ENCODE measurements at places on chromosomes 7 and 10.

DNA sequence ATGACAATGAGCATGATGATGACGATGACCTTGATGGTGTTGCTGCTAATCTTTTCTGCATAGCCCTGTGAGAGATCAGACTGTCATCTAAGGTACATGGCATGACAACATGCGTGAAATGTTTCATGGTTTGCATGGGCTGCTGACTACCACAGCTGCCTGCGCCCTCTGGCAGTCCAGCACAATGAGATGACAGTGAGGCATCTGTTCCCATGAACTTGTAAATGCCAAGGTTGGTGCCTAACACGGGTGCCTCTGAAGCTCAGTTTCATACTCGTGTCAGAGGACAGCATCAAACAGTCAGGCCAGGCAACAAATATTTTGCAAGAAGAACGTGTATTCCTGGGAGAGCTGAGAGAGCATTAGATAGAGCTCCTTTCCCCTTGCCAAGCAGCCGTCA lies 122.0 kb upstream of the PRKCQ start:
- DNase-seq, result no peak

DNA sequence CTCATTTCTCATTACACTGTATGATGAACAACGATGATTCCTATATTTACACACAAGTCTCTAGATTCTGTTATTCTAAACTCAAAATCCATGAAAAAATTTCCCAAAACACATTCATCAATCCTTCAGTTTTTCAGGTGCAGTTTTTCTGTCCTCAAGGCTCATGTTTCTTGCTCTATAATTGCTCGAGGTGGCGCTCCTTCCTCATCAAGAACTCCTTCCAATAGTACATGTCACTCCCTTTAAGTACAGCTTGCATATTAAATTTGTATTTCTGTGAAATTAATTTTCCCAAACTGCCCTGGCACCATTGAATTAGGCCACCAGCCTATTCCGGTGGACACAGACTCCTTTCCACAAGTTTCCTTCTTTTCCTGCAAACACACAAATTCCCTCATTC lies 188.7 kb upstream of the MINDY3 start:
- DNase-seq, result no peak

DNA sequence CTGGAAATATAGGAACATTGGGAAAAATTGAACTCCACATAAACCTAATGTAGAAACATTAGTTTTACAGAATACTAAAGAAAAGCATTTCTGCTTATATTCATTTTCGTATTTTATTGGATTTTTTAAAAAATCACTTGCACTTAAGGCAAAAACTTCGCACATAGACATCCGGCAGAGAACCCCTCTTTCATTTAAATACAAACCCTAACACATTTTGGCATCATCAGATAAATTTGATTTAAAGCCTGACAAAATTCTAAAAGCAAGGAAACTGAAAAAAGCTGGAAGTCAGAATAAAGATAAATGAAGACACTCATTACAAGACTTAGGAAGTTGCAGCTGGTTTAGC lies 396 bp upstream of the EXOC4 start:
- no peak for DNase-seq

DNA sequence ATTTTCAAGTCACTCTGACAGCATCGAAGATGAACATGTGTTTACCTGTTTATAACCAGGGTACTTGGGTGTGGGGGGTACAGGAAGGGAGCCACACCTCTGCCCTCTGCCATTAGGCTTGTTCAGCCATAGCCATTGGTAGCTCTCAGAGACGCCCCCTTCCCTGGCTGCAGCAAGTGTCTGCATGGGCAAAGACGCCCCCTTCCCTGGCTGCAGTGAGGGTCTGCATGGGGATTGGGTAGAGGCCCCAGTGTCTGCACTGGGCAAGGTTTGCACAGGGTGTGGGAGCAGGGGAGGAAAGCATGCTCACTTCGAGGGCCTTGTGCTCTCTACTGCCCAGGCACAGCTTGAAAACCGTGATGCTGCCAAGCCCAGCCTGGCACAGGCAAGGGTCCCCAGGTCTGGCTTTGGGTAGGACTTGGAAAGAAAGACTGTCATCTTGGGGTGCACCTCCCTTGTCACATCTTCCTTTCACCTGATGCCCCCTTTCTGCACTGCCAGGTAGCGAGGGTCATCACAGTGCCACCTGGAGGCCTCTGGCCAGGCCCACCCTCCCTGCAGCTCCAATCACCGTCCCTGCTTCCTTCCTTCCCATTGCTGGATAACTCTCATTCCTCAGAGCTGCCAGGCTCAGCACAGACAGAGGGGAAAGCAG lies 3.7 kb downstream of the TMEM225B start:
- no peak for DNase-seq

- no peak for DNase-seq
These were observed 43.4 kb upstream of the COL13A1 start for GRCh38 chr10:69758310-69758728.

DNA sequence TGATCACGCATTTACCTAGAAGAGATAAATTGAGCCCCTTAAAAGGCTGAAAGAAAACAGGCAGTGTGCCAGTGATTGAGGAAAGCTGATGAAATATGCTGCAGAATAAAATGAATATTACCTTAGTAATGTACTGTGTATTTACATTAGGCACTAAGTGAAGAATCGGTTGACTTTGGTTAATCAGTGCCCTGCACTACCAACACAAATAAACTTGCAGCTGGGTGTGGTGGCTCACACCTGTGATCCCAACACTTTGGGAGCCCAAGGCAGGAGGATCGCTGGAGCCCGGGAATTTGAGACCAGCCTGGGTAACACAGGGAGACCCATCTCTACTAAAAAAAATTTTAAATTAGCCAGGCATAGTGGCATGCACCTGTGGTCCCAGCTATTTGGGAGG lies 148.3 kb upstream of the TCF7L2 start:
- DNase-seq, result no peak

DNA sequence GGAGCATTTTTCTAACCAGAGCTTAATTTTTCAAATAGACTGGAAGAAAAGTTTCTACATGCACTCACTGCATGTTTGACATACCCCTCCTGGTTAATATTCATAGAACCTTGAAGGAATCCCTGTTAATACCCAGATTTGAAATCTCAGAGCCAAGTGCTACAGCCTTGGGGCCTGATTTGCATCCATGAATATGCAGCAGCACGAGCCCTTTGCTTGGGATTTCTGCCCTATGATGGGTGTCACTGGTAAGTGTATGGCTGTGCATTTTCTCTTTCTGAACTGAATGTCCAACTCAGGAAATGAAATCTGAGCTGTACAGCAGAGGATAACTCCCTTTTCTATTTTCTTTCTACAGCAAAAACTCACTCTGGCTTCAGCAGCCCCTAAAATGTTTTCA lies 1157.5 kb downstream of the XPNPEP1 start:
- DNase-seq, result no peak

DNA sequence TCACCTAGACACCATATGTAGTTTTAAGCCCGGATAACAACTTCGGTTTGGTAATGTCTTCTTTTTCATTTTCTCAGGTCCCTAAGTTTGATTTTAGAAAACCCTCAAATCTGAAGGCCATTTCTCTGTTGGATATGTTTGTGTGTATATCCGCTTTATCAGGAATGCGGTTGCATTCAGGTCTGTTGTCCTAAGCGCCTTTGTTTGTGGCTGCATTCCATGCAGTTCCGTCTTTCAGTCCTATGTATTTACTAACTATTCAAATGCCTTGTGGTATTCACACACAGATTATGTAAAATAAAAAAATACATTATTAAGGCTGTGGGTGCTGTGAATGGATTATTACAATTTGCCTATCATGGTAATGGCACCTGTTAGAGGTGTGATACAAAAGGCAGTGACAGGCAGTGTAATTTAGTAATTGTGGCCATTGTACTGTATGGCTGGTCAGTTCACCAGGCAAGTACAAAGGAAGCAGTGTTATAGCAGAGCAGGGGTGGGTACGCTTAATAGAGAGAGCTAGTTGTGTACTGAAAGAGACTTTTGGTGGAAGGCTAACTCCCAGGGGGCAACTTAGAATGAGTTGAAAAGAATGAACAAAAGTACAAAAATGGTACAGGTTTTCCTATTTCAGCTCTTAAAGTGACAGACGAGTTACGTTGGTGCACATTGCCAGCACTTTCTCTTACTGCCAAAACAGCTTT lies 136.4 kb downstream of the VTI1A start:
- DNase-seq, result no peak

DNA sequence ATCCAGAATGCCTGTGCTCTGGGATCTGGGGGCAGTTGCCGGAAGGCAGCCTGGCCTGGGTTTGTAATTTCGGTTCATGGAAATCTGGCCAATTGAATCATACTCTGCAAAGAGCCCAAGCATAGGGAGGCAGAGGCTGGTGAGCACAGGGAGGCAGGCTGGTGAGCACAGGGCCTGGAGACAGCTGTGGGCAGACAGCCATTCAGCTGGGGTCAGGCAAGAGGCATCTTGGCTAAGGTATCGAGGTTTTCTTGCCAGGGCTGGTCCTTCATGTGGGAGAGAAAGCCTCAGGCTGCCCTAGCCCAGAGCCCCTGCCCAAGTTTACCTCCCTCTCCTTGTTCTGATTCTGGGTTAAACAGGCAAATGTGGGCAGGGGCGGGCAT lies 63.7 kb upstream of the BAIAP2L1 start:
- DNase-seq, result no peak

DNA sequence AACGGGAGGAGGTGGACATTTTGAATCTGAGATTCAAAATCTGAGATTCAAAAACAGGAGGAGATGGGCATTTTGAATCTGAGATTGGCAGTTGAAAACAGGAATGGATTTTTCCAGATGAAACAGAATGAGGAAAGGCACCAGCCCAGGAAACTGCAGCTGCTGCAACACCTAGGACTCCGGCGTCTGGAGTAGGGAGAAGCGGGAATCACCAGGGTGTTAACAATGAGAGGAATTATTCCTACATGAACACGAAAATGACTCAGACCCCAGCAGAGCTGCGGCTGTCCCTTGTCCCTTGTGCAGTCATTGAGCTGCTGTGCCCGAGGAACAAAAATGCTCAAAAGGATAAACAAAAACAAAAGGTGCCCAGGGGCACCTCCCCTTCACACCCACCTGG lies 59.9 kb upstream of the KAT6B start:
- no peak for DNase-seq

DNA sequence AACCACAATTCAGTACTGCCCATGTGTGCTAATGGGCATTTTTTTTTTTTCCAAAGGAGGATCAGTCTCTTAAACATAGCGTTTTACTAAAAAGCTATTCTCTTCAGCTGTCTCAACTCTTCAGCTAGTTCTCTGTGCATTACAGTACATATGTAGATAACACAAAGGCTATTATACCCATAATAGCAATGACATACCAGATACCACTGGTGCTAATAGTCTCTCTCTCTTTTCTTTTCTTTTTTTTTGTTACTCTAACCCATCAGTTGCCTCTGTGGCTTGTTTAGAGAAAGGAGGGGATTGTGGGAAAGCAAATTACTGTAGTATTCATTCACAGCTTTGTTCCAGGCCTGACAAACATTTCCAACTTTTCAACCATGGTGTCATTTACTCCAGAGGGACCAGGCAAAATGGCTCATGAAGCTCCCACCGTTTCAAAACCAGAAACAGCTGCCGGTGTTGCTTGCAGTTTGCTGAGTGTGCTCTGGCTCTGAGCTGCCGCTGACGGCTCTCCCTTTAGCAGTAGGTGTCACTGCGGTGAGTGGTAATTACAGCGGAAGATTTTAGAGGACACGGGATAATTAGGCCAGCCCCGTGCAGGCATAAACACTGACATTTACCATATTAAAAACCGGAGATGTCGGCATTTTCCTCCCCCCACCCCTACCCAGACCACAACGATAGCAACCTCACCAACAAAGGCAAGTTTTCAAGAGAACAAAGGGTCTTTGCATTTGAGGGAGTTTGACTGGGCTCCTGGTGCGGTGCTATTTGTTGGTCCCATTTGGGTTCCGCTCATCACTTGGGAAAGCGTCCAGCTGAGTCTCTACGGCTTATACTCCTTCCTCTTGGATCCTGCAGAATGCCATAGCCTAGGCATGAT lies 1005.5 kb downstream of the KCNMA1 start:
- DNase-seq, result no peak

DNA sequence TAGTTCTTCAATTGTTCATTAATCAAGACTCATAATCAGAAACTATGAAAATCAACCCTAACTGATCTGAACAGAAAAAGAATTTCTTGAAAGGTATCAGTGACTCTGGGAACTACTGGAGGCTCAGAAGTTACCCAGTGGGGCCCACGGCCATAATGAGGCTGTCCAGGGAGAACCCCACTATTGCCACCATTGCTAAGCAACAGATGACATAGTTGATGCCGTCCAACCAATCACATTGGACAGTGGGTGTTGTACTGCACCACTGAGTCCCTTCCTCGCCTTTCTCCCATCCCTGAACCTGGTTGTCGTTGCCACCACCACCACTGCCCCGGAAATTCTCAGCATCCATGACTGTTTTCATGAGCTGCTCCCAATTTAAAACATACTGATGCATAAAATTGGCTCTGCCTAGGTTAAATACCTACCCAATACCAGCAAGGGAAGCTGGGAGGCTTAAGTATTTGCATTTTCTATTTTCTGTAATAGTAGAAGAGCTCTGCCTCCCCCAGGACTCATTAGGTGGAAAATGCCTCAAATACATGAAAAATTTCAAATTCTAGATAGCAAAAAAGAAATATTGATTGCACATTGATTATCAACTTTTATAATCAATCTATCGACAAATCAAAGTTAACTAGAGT lies 26.7 kb upstream of the USP6NL start:
- no peak for DNase-seq

- DNase-seq, result no peak
These were observed 99.8 kb upstream of the SEMA3A start for GRCh38 chr7:84294391-84294790.

GRCh38 chr10:6503171-6503570 lies 76.9 kb downstream of the PRKCQ start:
- no peak for DNase-seq

DNA sequence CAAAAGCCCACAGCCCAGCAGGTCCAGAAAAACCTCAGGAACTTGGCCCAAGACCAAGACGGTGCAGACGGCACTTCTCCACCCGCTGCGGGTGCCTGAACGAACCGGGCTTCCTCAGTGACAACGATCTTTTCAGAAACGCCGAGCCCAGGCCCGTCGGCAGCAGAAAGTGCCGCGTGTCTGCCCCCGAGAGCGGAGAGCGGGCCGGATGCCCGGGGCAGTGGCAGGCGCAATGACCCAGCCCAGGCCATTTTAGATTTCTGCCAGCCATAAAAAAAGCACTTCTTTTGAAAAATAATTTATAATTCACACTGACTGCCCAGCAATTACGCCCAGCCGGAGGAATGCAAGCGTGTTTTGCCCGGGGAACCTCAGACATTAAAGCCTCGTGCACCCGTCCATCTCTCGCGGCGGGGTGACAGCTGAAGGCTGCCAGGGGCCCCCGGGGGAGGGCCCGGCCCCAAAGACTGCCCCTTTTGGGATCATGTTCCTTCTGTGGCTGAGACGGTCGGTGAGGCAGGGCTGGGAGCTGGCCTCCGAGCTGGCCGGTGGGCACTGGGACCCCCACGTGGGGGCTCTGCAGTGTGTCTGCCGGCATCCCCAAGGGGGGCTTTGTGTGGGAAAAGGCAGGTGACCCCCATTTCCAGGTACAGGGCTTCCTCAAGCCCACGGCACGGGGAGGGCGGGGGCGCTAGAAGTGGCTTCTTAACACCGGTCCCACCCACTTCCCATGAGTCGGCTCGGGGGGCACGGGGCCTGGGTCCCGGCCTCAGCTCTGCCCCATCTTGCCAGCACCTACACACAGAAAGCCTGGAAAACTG lies 71.3 kb upstream of the PDGFA start:
- no peak for DNase-seq

GRCh38 chr7:94182066-94182465 lies 177.9 kb upstream of the BET1 start:
- no peak for DNase-seq

- DNase-seq, result no peak
These were observed 184.4 kb downstream of the MDFIC start for GRCh38 chr7:115106316-115106715.

All from NCI-H526 treated with DMSO at 0.1 percent for 48 hours (cell line).